ENCODE measurements at places on chromosomes 1 and 21. TPM values are rescaled to one million over a fixed set of nuclear protein-coding genes. Genes with fewer than 3 reads are reported as not detected.

STMN1 gene
- 56.6 TPM for total RNA-seq

- DNase-seq: no peak
Observed at GRCh38 chr1:230087717-230088105, 20.7 kb downstream of the GALNT2 start.

DNA sequence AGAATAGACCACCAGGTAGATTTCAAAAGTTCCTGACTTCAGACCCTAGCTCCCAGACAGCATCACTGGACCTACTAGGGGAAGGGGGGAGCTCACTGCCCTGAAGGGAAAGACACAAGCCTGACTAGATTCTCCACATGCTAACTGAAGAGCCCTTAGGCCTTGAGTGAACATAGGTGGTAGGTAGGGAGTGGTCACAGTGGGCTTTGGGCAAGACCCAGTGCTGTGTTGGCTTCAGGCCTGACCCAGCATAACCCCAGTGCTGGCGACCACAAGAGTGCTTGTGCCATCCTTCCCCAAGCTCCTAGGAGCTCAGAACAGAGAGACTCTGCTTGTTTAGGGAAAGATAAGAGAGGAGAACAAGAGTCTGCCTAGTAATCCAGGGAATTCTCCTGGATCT lies 51.1 kb upstream of the ACADM start:
- DNase-seq: no peak

- peak; percentile 15 for DNase-seq
Observed at GRCh38 chr1:53641481-53642214, 97.3 kb downstream of the GLIS1 start.

DNA sequence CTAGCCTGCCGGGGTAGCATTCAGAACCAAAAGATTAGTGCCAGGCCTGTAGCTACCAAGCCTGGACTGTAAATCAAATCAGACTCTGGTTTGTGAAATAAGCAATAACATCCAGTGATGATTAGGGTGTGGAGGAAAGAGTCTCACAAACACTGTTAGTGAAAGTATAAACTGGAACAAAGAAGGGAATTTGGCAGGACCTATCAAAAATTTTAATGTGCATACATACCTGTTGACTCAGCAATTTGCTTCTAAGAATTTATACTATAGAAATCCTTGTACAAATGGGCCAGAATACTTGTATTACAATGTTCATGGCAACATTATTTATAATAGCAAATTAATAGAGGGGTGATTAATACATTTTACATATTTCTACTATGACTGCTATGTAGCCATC lies 109.8 kb upstream of the WARS2 start:
- DNase-seq: no peak

DNA sequence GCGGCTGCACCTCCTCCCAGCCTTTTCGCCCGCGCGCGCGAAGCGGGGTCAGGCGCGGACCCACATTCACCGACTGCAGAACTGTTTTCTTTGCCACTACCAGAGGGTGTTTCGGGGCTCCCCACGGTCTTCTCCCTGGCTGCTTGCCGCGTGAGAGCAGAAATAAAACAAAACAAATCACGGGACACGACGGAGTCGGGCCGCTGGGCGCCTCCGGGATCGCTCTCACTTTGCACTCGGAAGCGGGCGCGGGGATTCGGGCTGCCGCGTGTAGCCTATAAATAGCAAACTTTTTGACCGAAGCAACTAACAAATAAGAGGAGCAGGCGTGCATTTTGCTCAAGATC lies 412.3 kb upstream of the ESRRG start:
- DNase-seq: no peak

- DNase-seq: no peak
Observed at GRCh38 chr1:25657121-25657882, 40.7 kb downstream of the MAN1C1 start.

DNA sequence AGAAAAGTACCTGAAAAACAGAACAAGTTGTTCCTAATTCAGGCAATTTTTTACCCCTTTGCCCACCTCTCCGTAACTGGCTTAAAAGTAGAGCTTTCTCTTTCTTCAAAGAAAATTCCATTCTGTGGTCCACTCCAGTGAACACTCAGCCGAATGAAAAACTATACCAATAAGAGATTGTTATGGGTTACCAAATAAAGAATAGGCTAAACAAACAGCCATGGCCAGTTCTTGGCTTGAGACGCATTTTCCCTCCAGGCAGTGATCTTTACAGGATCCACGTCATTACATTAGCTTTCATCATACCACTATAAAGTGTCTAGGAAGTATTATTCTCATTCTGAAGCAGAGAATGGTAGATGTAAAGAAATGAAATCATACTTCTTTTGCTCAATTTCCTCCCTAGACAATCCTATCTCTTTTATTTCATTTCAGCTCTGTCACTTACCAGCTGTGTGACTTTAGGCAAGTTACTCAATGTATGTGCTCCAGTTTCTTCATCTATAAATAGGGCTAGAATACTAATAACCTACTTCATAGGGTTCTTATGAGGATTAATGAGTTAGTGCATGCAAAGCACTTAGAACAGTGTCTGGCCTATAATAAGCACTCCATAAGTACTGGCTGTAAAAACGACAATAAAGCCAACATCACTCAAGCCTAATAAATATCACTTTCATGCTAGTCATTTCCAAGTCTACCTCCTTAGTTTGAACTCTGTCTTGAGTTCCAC lies 26.5 kb upstream of the TRIM45 start:
- DNase-seq: no peak

DNA sequence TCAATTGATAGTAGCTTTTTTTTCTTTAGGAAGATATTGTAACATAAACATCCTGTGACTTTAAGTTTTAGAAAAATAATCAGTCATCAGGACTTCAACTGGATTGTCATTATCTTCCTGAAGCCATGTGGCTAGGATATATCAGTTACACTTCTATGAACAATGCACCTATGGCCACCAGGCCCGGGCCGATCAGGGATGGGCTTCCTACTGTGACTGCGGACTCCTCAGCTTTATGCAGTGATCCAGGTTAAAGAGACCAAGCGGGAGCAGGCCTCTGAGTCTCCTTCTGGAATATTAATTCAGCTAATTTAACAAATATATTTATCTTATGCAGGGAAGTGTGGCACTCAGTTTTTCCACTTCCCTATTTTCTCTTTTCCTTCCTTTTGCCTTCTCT lies 200.6 kb downstream of the ADGRL2 start:
- DNase-seq: no peak

All from lower lobe of right lung (tissue), 2 donors.